Esophagus squamous epithelium (tissue), 5 donors: ENCODE measurements at places on chromosomes 11 and 22.

DNA sequence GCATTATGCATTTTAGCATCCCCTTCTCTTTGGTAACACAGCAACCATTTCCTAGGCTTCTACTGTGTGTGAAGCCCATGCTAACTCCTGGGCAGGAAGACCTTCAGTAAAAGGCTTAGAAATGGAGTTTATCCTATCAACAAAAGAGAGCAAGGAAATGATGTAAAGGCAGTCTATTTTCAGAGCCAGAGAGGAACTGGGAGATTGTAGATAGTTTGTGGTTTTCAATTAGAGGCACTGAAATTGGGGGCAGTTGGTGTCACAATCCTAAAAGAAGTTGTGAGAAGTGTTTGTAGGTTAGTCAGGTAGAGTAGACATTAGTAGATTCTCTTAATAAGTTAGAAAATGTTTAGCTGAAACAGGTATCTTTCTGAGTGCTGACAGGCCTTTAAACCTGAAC is 7.1 kb downstream of the ACAD8 start:
- DNase-seq: no peak

- DNase-seq: no peak
These were observed 573 bp downstream of the STK33 start for GRCh38 chr11:8593455-8593854.

- DNase-seq: no peak
These were observed 33.1 kb upstream of the SLC35C1 start for GRCh38 chr11:45771566-45772448.

- no peak for DNase-seq
These were observed 596 bp upstream of the TNRC6B start for GRCh38 chr22:40176921-40177737.

GRCh38 chr11:82720267-82721065 is 13.2 kb downstream of the FAM181B start:
- no peak for DNase-seq

DNA sequence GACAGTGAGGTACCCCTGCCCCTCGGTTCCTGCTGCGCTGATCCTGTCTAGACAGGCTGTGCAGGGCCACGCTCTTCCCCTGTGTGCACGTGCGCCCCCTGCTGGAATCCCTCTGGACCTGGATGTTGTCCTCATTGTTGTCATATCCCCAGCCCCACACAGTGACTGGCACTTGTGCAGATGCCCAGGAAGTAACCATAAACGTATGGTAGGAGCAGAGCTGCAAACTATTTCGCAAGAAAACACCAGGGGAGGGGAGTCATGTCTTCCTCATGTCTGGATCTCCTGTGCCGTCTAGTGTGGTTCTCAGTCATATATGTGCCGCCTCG is 114.7 kb downstream of the CRYBB2 start:
- DNase-seq: no peak

- no peak for DNase-seq
These were observed 41.3 kb downstream of the CECR2 start for GRCh38 chr22:17410576-17410975.

DNA sequence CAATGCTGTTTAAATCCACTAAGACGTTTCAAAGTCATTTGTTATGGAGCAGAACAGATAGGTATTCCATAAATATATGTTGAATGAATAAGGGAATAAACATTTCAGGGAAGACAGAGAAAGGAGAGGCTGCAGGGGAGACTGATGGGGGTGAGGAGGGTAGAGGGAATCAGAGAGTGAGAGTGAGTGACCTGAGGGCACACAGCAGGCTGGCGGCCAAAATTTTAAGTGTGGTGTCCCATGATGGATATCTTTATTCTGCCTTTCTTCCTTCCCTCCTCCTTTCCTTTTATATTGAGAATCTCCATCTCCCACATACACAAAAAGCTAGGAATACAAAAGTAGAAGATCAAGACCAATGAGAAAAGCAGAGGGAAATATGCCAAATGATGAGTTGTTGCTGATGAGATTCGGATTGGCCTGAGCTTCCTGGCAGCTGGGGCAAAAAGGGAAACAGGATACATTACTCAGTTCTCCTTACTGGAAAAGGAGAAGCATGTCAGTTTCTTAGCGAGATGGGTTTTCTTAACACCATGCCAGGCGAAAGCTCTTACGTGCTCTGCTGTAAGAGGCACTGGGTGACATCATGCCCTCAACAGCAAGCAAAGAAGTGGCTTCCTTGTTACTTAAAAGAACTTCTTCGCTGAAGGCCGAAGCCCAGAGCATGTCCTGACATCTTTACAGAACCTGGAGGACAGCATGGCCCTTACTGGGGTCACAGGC is 11.2 kb upstream of the CYTH4 start:
- no peak for DNase-seq

DNA sequence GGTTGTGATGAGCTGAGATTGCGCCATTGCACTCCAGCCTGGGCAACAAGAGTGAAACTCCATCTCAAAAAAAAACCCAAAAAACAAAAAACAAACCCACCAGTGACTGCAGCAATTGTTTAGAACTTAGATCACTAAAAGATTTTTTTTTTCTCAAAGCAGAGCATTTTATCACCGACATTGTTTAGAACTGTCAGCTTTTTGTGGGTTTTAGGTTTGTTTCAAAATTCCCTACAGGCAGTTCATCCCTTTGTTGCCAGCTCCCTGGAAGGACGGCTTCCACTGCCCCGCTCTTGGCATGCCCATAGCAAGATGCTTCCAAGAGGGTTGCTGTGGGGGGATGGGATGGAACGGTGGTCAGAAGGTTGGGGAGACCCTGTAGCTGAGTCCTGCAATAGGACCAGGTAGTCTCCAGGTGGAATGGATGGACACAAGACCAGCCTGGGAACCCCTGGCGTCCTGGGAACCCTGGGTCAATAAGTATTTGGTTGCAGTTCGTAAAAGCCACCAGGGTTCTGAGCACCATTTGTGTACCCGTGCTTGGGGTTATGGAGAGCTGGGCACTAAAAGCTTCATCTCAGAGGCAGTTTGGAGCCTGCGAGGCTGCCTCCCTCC is 46.7 kb downstream of the TSPAN18 start:
- DNase-seq: no peak

GRCh38 chr11:119726150-119726553 is 2.8 kb downstream of the NECTIN1 start:
- no peak for DNase-seq

DNA sequence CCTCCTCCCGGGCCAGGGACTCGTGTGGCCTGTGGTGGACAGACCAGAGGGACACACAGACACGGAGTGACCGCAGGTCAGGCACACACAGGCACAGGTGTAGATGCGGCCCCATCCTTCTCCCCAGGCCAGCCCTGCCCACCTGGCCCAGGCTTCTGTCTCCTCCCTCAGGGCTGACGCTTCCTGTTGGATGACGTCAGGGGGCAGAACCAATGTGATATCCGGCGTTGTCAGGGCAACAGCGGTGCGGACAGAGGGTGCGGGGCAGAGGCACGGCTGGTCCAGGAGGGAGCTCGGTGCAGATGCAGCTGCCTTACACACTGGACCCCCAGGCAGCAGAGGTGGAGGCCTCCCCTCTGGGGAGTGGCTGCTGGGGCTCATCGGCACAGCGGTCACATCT is 2.9 kb upstream of the TUBGCP6 start:
- DNase-seq: no peak

DNA sequence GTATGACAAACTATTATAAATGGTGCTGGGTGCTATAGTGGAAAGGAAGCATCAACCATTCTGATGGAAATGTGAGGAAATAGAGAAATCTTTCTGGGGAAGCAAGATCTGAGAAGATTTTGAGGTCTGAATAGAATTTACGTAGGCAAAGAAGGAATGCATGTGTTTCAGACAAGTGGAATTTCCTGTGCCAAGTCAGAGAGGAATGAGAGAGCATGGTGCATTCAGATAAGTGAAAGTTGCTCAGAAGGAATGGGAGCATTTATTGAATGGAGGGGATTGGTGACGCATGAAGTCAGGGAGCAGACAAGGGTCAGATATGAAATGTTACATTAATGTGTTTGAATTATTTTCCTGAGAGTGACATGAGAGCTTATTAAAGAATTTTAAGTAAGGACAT is 725.5 kb downstream of the METTL15 start:
- DNase-seq: no peak

GRCh38 chr11:6320411-6321155 is at the start of gene CAVIN3:
TSS of gene CAVIN3 (minus strand) at chr11:6320501. CDS start at chr11:6320476, 25 bp downstream.
- DNase-seq: peak; percentile 27

DNA sequence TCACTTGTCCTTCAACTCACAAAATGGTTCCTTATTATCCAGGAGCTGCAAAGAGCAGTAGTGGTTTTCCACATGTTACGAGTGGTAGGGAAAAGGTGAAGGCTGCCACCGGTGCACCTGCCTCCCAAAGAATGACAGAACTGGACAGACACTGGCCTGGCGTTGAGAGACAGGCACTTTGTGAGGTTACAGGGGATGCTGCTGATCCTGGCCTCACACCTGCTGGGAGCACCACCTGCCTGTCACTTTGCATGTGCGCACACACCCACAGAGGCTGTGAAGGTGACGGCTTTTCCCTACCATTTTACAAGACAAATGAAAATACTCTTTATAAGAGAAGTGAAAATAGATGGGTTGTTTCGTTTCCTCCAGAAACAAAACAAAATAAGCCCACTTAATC is 175.3 kb upstream of the B3GAT1 start:
- no peak for DNase-seq

GRCh38 chr11:69656536-69657455 is 15.8 kb downstream of the CCND1 start:
- DNase-seq: no peak

DNA sequence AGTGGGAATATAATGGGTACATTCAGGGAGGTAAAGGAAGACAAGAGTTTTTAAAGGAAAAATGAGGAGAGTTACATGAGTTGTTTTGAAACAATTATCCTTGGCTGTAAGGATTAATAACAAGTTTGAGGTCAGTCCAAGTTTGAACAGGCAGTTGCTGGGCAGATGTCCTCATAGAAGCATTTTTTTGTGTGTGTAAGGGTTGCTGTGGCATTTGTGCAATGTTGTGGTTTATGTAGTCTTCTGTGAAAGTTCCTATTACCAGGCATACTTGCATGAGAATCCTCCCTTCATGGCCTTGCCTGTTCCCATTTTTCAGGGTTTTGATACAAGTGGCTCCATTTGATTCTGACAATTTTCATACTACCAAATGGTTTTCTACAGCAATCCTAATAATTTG is 400.2 kb downstream of the KCNA4 start:
- no peak for DNase-seq

DNA sequence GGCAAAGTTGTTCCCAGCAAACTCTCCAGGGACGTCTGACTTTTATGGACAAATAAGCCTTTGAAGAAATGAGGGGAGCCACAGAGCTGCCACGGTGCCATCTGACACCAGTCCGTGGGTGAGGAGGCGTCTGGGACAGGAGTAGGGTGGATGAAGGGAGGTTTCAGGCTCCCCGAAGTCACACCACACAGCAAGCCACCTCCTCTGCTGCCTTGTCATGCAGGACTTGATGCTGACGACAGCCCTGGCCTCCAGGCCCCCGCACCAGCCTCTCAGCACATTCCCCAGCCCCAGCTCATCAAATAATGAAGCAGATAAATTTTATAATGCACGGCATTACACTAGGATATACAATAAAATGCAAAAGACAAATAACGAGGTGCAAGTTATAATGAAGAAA is 156.5 kb downstream of the CEP164 start:
- DNase-seq: no peak

GRCh38 chr11:61352038-61352437 is 9.6 kb downstream of the CYB561A3 start:
- DNase-seq: no peak

- no peak for DNase-seq
These were observed at the start of gene MOV10L1 for GRCh38 chr22:50089682-50090411. TSS of gene MOV10L1 (plus strand) at chr22:50090006. CDS start at chr22:50090089, 83 bp downstream.

- DNase-seq: no peak
These were observed at the start of gene MMP11 for GRCh38 chr22:23772649-23773473. TSS of gene MMP11 (plus strand) at chr22:23772849. CDS start at chr22:23772871, 22 bp downstream.
